ENCODE measurements at places on chromosomes 7 and 10. TPM values are rescaled to one million over a fixed set of nuclear protein-coding genes. Genes with fewer than 3 reads are reported as not detected.

Gene TMEM229A
- total RNA-seq = not detected

Gene SPOCK2
- total RNA-seq = 0.44 TPM

Gene IKZF1
- not detected for total RNA-seq

Gene MSMB
- total RNA-seq = not detected

Gene ACTR3C
- 2.0 TPM for total RNA-seq

Gene CRTAC1
- total RNA-seq = not detected

All from placental pericyte (primary cell).